Pericardium fibroblast (primary cell): ENCODE measurements at places on chromosomes 5 and 9. TPM values are rescaled to one million over a fixed set of nuclear protein-coding genes. Genes with fewer than 3 reads are reported as not detected.

Gene GPR150
- 0.26 and 0.58 TPM in 2 replicates for total RNA-seq

Gene PHF24
- total RNA-seq, result 0.12 and 1.0 TPM in 2 replicates

Gene KIF24
- 0.09 and 0.70 TPM in 2 replicates for total RNA-seq

Gene PURA
- 7.0 and 8.0 TPM in 2 replicates for total RNA-seq

Gene S1PR3
- 28.1 and 43.0 TPM in 2 replicates for total RNA-seq

Gene ARHGEF28
- total RNA-seq, result 7.9 and 8.3 TPM in 2 replicates

Gene SPATA31D4
- total RNA-seq, result not detected in 2 replicates

Gene TERT
- total RNA-seq, result not detected in 2 replicates

Gene ADAMTS12
- 39.5 and 64.2 TPM in 2 replicates for total RNA-seq
